GM23338 (cell line): ENCODE measurements at places on chromosomes 12 and 14. TPM values are rescaled to one million over a fixed set of nuclear protein-coding genes. Genes with fewer than 3 reads are reported as not detected.
A peak's percentile ranks its signal among the peaks of the same experiment; 100 is the strongest.

DNA sequence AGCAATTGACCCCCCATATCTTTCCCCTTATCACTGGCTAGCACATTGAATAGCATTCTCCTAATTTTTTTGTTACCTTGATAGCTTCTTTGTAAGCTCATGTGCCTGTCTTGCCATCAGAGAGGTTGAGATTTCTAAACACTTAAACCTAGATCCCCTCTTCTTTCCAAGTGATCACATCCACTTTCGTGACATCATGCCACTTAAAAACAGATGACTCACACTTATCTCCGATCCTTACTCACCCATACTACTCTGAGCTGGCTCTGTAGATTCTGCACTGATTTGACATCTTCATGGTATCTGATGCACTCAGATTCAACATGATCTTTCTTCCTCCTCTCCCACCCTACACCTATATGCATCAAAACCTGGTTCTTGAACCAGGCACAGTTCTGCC lies 10.5 kb downstream of the GPR137C start:
- no peak for DNase-seq

- DNase-seq, result no peak
These were observed 19.6 kb downstream of the KLRB1 start for GRCh38 chr12:9587987-9588600.

- DNase-seq, result peak; percentile 50
These were observed 13.2 kb downstream of the OTX2 start for GRCh38 chr14:56797003-56797568.

DNA sequence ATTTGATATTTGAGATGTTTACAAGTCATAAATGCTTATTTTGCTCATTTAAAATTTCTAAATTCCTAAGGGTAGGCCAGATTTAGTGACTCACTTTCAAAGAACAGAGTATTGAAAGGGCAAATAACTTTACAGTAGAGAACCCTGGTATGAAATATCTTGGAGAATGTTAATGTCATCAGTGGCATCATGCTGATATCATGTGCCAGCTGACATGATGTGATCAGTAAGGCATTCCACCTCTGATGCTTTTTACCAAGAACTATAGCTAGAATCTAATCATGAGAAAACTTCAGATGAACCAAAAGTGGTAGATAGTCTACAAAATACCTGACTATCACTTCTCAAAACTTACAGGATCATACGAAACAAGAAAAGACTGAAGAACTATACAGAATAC lies 2.9 kb upstream of the FLRT2 start:
- DNase-seq, result no peak

- DNase-seq, result no peak
These were observed 136.7 kb downstream of the GPR135 start for GRCh38 chr14:59328454-59328853.

DNA sequence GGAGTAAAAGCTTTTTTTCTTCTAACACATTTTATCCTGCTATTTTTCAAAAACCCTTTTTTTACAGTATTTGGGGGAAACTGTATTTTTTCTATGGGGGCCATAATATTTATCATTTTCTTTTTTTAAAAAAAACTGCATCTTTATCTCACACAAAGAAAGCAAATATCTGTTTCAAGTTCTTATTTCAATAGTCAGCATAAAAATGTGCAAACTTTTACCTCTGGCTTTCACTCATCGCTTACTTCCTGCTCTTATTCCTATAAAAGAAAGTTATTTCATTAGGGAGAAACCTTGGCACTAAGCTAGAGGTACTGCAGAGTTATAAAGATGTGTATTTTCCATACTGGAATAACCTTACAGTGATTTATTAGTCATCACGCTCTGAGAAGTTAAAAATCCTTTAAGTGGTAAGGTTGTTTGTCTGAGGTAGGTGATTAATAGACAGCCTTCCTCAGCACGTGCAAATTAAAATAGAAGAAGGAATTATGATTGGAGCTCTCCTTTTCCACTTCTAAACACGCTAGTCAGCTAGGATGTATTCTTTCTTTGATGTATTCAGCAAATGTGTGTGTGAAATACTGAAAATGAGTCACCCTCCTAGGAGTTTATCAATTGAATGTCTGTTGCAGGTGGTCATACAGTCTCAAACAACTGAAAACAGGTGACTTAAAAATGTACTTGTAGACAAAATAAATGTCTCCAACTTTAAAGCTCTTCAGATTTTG lies 461.0 kb downstream of the GXYLT1 start:
- DNase-seq, result no peak

- no peak for DNase-seq
These were observed 48.7 kb downstream of the ST8SIA1 start for GRCh38 chr12:22285846-22286245.

DNA sequence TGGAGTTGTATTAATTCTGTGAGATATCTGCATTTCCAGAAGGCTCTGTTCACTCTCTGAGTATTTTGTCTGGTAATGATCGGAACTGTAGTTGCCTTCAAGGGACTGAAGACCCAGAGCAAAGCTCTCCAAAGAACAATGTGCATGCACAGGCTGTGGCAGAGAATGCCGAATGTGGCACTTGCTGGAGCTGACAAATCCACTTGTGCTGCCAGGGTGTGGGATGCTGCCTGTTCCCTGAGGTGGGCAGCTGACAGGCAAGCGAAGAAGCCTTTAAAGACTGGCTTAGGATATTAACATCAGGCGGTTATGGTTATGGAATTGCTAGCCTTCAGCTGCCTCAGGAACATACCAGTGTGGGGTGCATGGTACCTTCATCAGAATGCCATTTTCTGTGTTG lies 419.9 kb upstream of the ATP2B1 start:
- no peak for DNase-seq

SERPINA9 gene
- total RNA-seq, result not detected in 2 replicates

DNA sequence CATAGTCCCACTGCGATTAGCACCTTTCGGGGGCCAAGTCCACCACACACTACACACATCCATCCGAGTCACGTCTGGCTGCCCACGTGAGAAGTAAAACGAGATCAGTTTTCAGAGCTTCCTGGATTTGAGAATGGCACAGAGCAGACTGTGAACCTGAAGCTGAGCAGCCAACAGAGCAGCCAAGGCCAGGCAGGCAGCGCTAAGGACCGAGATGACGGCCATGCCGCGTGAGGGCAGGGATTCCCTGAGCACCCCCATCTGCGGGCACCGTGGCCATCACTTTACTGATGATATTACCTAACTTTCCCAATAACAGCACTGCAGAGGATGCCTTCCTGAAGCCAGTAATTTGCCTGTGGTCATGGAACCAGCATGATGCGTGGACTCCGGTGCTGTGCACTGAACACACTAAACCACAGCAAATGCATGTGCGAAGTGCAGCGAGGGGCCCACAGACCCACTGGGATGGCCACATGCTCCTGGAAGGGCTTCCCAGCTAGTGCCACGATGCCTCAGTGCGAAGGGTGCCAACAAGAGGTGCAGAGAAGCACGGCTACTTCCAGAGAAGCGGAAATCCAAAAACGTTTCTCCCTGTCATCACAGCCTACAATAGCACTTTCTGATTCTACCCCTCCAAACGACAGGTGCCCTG lies 56.0 kb downstream of the RNF34 start:
- DNase-seq, result no peak

GRCh38 chr12:45615268-45615667 lies 114.2 kb upstream of the ARID2 start:
- no peak for DNase-seq

DNA sequence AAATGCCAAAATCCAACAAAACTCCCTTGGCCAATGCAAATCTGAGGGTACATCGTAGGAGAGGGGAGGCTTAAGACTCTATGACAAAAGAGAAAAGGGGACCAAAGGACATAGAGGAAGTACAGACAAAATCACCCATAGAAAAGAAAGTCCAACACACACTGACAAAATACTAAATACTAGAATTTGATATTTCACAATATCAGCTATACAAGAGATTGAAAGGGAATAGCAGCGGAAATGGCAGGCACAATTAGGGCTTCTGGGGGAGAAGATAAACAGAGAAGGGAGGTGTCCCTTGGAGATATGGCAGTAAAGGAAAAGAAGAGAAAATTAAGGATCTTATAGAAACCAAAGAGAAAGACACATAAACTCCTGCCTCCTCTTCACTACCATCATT lies 29.0 kb downstream of the ATP2B1 start:
- DNase-seq, result no peak

DNA sequence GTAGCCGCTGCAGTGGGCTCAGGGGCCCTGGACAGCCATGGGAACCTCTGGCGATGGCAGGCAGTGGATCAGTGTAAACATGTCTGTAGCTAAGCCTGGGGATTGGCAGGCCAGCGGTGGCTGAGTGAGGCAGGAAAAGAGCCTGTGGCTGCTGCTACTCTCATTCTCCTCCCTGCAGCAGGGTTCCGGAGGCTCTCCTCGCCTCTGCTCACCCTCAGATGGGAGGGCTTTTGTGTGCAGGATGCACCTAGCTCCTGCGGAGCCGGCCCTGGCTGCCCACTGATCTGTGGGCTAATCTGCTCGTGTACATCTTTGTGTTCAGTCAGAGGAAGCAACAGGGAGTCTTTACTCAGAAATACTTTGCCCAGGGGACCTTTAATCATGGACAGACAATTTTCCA lies 59.5 kb downstream of the GALNT8 start:
- DNase-seq, result no peak

- DNase-seq, result no peak
These were observed 34.2 kb upstream of the C12orf50 start for GRCh38 chr12:88063375-88063774.

- no peak for DNase-seq
These were observed 928 bp downstream of the EFCAB11 start for GRCh38 chr14:89953602-89954001.
